Fibroblast of the aortic adventitia (primary cell): ENCODE measurements at places on chromosomes 3 and 15. TPM values are rescaled to one million over a fixed set of nuclear protein-coding genes. Genes with fewer than 3 reads are reported as not detected.

LIPH gene
- total RNA-seq, result 0.08 and 0.36 TPM in 2 replicates

ZNF80 gene
- not detected in 2 replicates for total RNA-seq

FRMD4B gene
- total RNA-seq, result 0.81 and 1.6 TPM in 2 replicates

VILL gene
- total RNA-seq, result 2.4 and 7.0 TPM in 2 replicates

IL17RD gene
- 9.5 and 13.6 TPM in 2 replicates for total RNA-seq

GASK1A gene
- 0.63 and 0.82 TPM in 2 replicates for total RNA-seq

COL8A1 gene
- 24.3 and 25.1 TPM in 2 replicates for total RNA-seq

FILIP1L gene
- total RNA-seq, result 15.2 and 34.3 TPM in 2 replicates

CATSPER2 gene
- 1.5 and 2.4 TPM in 2 replicates for total RNA-seq

ITGA11 gene
- 81.1 and 105 TPM in 2 replicates for total RNA-seq

SAMD7 gene
- total RNA-seq, result not detected in 2 replicates

BFSP2 gene
- total RNA-seq, result not detected in 2 replicates

SAMMSON gene
- not detected in 2 replicates for total RNA-seq

RASGRF1 gene
- total RNA-seq, result not detected in 2 replicates

SPATA12 gene
- total RNA-seq, result 0.09 TPM in 1 of 2 replicates, not detected in the other

PLSCR4 gene
- total RNA-seq, result 28.3 and 46.3 TPM in 2 replicates

ADCY5 gene
- under 0.01 and 0.41 TPM in 2 replicates for total RNA-seq
